ENCODE measurements at places on chromosomes 16 and 17. TPM values are rescaled to one million over a fixed set of nuclear protein-coding genes. Genes with fewer than 3 reads are reported as not detected.

Gene ZNF652
- total RNA-seq, result 8.4 TPM

Gene ALOXE3
- total RNA-seq, result 5.9 TPM

Gene CCL7
- 0.45 TPM for total RNA-seq

Gene KCNH4
- 0.43 TPM for total RNA-seq

Gene CCL14
- not detected for total RNA-seq

Gene NLRC3
- not detected for total RNA-seq

Gene SEPTIN1
- total RNA-seq, result 2.2 TPM

Gene FXR2
- total RNA-seq, result 62.6 TPM

Gene RASL10B
- total RNA-seq, result 0.10 TPM

Gene HBA1
- 1.1 TPM for total RNA-seq

Gene CALB2
- 6.6 TPM for total RNA-seq

Gene CIBAR2
- not detected for total RNA-seq

Gene DNASE1L2
- 1.3 TPM for total RNA-seq

Gene KRTAP2-2
- not detected for total RNA-seq

Gene SMG6
- 24.7 TPM for total RNA-seq

Gene TMEM238L
- total RNA-seq, result not detected

All from A549 treated with DMSO at 1 μM for 4 hours (cell line).